Effector memory CD4-positive, alpha-beta T cell (primary cell): ENCODE measurements at places on chromosomes 7 and 10.

GRCh38 chr7:77765906-77766800, 32.1 kb downstream of the TMEM60 start:
- no peak for DNase-seq

GRCh38 chr10:122308417-122309141, 37.5 kb downstream of the BTBD16 start:
- DNase-seq: no peak

DNA sequence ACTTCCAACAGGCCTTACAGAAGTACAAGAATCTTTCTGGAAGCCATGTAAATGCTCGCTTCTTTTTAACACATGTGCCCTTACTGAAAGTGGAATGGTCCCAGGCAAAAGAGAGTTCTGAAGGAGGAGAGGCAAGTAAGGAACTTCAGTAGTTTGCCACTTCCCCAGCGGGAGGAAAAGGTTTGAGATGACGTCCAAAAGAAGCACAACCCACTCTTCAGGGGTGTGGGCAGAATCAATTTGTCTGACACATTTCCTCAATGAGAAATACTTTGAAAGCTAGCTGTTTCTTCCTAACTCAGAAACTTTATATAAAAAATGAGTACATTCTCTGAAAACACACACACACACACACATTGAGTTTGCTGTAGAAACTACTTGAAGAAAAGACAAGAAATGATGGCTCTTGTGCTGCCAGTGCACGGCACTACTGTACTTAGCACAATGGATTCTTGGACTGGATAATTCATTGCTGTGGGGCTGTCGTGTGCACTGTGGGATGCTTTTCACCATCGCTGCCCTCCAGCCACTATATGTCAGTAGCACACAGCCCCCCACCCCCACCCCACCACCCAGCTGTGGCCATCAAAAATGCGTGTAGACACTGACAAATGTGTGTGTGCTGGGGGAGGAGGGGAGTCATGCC, 183.0 kb downstream of the SRPK2 start:
- DNase-seq: no peak

DNA sequence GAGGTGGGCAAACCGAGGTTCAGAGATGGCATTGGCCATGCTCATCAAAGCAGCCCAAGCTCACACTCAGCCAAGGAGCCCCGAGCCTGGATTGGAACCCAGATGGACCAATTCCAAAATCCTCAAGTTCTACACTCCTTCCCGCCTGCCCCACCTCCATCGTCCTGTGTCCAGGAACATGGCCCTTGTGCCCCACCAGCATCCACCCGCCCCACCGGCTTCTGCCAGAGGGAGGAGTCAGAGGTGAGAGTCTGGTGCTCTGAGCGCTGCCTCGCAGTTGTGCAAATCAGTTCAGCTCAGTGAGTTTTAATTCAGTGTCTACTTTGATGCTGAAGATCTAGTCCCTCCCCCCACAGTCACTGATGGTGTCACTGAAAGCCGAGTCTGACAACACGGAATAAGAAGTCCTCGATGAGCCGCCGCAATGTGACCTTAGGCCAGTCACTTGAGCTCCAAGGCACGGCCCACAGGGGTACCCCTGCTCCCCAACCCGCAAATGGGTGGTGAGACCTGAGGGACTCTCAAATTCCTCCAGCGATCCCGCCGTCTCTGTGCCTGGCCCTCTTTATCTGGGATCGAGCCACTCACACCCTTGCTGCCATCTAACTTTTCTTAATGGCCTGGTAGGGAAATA, 26.3 kb downstream of the PRKAG2 start:
- no peak for DNase-seq

DNA sequence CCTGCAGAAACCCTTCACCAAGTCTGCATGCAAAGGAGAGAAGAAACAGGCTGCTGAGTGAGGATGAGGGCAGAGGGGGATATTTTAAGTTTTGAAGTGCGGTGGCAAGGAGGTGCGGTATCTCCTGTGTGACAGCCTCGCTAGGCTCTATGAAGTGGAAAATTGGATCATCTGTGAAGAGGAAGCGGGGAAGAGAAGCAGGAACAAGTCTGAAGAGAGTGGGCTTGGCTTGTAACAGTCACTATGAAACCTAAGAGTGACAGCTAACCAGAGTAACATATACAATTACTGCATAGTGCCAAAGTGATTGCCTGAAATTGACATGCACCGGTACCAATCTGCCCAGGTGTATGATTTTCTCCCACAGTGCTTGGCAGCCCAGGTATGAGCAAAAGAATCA, 287.5 kb upstream of the KLF14 start:
- no peak for DNase-seq

DNA sequence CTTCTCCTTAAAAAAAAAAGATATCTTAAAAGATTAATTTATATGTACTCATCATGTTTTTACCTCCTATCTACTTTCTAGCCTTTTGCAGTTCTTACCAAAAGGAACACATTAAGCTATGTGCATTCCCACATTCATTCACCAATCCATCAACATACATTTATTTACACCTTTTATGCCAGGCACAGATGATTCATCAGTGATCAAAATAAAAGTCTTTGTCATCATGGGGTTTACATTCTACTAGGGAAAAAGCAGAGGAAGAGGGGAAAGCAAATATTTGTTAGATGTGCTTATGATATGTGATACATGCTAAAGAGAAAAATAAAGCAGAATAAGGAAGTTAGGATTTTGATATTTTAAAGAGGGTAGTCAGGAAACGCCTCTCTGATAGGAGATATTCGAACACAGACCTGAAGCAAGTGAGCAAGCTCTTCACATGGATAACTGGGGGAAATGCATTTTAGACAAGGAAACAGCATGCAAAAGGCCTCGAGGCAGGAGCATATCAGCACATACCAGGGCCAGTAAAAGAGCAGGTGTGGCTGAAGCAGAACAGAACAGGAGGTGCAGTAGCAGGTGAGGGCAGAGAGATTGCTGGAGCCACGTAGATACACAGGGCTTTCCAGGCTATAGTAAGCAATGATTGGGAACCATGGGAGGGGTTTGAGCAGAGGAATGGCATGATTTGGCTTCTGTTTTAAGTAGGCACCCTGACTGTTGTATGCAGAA, 67.4 kb downstream of the REEP3 start:
- DNase-seq: no peak

DNA sequence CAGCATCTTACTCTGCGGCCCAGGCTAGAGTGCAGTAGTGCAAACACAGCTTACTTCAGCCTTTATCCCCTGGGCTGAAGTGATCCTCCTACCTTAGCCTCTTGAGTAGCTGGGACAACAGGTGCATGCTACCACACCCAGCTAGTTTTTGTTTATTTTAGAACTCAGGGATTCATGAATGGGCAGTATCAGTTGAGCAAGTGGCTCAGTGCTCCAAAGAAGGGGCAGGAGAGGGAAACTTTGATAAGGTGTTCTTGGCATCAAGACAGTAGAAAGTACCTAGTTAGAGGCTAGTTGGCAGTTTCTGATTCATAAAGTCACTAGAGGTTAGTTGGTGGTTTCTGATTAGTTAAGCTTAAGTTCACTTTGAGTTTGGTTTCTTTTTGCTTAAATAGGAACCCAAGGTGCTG, 18.4 kb downstream of the TRIM24 start:
- no peak for DNase-seq

GRCh38 chr7:76008156-76008687, 13.8 kb upstream of the TMEM120A start:
- no peak for DNase-seq

DNA sequence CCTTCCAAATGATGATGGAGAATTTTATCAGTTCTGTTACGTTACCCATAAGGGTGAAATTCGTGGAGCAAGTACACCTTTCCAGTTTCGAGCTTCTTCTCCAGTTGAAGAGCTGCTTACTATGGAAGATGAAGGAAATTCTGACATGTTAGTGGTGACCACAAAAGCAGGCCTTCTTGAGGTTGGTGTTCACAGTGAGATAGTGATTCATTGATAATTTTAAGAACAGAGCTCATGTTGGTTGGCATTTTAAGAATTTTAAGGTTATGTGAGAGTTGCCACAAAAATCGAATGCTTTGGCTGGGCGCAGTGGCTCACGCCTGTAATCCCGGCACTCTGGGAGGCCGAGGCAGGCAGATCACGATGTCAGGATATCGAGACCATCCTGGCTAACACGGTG, 25.9 kb downstream of the TAX1BP1 start:
- no peak for DNase-seq

DNA sequence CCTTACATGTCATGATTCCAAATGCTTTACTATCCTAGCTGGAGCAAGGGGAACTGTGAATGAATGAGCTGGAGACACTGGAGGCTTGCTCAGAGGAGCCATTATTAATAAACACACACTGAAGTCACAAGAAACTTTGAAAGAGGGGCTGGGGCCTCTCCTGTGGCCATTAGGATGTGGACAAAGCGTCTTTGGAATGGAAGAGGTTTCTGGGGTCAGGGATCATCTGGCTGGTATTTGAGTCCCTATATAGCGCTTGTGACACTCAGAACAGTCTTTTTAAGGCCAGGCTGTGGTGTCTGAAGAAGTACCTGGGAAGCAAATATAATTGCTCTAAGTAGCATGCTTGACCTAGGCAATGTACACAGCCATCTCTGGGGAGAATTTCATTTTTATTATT, 193.0 kb downstream of the JCAD start:
- no peak for DNase-seq

- DNase-seq: no peak
These were observed 28.2 kb downstream of the SEMA3C start for GRCh38 chr7:80890426-80891258.

DNA sequence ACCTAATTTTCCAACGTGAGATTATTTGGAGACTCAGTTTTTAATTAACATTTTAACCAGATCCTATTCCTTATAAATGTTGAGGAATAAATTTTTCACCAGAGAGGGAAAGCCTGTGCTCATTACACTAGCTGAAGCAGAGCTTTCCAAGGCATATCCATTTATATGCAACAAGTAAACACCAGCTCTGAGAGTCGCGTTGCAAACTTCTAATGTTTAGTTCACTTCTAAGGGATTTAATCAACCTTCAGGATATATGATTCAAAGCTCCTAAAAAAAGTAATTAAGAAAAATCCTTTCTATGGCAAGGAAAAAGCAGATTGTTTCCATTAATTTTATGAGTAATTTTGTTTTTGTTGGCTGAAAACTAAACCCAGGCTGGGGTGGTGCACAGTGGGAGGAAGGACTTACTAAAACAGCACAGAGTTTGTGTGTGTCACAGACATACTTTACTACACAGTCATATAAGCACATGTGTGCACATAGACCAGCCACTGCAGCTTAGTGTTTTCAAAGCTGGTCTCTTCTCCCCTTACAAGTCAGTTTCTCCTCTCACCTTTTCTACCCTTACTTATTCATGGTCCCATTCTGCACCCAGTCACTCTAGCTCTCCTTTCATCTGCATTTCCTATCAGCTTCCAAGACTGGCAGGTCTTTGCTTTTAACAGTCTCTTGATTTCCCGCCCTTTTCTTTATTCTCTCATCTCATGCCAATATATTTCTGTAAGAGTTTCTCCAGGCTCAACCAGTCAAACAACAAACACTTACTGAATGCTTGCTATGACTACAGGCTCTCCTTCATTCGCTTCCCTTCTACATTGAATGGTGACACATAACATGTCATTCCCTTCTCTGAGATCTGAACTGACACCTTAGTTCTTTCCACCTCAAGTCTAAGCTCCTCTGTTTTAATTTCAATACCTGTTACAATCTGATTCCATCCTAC, 81.1 kb upstream of the FZD1 start:
- no peak for DNase-seq

- no peak for DNase-seq
These were observed 46.5 kb downstream of the PRR15 start for GRCh38 chr7:29610086-29610485.

DNA sequence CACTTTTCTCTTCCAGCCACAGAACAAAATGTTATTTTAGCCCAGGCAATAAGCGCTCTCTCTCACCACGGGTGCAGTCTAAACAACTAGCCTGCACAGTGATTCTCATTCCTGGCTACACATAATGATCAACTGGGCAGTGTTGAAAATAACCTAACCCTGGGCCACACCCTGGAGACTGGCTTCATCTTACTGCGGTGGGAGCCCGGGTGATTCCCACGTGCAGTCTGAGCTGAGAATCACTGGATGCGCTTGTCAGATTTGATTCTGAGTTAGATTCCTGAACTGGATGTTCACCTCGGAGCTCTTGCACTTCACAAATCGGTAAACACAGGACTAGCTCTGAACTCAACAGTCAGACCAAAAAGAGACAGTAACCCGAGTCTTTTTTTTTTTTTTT, 14.9 kb downstream of the ZC3HAV1 start:
- DNase-seq: no peak

- no peak for DNase-seq
These were observed 72.5 kb downstream of the SYPL1 start for GRCh38 chr7:106039486-106040060.

GRCh38 chr7:69364813-69365643, 233.2 kb upstream of the AUTS2 start:
- no peak for DNase-seq

DNA sequence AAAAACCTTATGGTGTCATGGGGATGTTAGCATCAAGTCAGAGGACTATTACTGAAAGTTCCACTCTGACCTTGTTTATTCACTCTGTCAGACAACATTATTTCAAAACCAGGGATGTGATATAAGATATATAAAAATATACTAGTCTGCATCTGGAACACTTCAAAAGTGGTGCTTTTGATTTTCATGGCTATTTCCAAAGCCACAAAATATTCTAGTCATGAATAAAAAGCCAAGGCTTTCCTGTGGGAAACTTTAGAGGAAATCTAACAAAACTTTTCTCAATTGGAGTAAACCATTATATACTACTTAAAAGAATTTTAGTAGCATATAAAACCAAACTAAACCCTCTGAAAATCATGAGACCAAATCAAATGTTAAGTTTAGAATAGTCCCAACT, 205.2 kb downstream of the TMEM26 start:
- DNase-seq: no peak

DNA sequence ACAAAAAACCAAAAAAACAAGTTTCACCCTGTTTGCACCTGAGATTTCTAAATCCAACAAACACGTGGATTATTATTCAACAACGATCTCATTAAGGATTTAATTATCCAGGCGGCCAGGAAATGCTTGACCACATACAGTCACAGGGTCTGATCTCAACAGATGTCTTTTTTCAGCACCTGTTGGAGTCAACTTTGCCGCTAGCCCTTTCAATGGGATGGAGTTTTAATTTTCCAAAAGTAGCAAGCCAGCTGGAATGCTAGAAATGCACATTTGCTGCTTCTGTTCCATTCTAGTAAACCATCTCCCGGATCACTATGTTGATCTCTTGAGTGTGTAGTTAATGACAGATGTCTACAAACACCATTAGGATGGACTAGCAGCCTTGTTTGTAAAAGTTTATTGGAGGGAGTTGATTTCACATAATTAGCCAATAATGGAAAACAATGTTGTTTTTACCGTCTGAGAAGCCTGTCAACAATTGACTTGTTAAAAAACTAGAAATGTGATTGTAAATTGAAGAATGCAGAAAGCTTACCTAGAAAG, 64.2 kb upstream of the DKK1 start:
- no peak for DNase-seq
